ENCODE measurements at places on chromosomes 1 and 21.
A peak's percentile ranks its signal among the peaks of the same experiment; 100 is the strongest.

GRCh38 chr1:240936911-240937668 lies 325.1 kb upstream of the GREM2 start:
- DNase-seq = no peak

GRCh38 chr1:230900984-230901383 lies 32.7 kb upstream of the C1orf198 start:
- no peak for DNase-seq

DNA sequence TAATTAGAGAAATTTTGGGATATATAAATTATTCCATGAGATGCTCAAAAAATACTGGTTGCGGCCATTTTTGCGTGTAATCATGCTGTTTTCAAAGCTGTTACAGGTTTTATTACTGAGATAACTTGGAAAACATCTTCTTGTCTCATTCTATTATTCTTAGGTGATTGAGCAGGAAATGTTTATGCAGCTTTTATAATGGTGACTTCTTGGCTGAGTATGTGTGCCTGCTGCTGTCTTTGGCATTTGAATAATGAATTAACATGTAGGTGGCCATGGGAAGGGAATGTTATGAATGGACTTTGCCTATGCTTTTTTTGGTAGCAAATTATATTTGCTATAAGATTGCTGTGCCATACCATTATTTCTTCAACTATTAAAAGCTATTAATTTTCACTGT lies 52.5 kb downstream of the RASAL2 start:
- DNase-seq = no peak

- DNase-seq = no peak
Observed at GRCh38 chr1:185574139-185574875, 159.9 kb upstream of the HMCN1 start.

DNA sequence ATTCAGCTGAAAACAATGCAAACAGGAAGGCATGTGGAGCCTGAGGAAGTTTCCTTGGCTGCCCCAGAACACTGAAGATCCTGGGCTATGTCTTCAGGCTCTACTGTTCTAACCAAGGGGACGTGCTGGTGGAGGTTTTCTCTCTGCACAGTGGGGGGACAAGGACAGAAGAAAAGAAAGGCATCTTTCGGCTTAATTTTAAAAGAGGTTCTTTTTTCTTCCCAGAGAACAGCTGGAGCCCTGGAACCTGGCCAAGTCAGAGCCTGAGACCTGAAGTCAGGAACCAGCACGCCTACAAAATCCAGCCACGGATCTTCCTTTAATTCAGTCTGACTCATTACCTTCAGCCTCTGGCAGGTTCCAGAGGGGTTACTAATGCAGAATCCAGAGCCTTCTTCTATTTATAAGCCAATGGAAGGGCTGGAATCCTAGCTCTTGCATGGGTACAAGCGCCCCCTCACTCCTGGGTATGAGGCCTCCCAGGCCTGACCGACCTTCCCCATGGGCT lies 19.8 kb downstream of the CTNNBIP1 start:
- DNase-seq = no peak

DNA sequence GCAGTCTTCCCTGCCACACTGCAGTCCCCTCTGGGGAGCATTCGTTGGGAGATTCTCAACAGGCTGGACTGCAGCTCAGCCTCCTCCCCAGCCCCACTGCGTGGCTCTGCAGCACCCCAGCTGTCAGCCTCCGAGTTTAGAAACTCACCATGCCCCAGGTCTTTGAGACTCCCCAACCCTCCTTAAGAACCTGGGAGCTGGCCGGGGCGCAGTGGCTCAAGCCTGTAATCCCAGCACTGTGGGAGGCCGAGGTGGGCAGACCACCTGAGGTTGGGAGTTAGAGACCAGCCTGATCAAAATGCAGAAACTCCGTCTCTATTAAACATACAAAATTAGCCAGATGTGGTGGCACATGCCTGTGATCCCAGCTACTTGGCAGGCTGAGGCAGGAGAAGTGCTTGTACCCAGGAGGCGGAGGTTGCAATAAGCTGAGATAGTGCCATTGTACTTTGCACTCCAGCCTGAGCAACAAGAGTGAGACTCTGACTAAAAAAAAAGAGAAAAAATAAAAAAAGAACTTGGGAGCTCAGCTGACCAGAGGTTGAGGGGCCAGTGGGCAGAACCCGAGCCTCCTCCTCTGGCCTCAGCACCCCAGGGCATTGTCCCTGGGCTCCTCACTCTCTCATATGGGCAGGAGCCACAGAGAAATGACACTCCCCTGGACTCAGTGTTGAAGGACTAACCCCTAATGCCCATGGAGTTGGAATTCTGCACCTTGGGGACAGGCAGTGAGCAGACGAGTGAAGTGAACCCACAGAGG lies 5.6 kb downstream of the OLIG2 start:
- no peak for DNase-seq

GRCh38 chr1:162605225-162605927 lies 26.9 kb upstream of the DDR2 start:
- no peak for DNase-seq

DNA sequence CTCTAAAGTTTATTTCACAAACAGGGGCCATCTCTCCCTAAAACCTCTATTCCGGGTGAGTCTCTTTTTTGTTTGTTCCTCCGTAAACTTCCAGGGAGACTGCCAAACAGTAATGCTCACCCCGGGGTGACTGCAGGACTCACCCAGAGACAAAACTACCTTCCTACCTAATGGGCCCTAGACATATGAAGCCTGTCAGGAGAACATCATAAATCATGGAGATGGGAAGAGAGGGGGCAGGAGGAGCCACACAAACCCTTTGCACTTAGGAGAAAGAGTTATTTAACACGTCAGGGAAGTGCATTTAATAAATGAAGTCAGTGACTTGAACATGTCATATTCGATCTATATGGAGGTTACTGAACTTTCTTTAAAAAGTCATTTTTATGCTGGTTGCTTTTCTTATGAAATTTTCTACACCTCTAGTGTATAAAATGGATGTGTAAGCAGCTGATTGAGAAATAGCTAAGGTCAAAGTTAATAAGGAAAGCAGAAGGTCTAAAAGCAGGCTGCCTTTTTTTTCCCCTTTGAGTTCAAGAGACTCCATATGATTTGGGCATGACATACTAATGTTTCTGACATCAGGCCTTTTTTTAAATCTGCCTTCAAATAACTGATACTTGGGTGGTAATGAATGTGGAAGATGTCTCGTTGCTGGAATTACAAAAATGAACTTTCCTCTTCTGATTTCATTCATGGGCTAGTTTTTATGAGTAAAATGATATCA lies 286.9 kb upstream of the USP25 start:
- no peak for DNase-seq

- no peak for DNase-seq
Observed at GRCh38 chr1:17538010-17538409, 1.5 kb upstream of the ARHGEF10L start.

DNA sequence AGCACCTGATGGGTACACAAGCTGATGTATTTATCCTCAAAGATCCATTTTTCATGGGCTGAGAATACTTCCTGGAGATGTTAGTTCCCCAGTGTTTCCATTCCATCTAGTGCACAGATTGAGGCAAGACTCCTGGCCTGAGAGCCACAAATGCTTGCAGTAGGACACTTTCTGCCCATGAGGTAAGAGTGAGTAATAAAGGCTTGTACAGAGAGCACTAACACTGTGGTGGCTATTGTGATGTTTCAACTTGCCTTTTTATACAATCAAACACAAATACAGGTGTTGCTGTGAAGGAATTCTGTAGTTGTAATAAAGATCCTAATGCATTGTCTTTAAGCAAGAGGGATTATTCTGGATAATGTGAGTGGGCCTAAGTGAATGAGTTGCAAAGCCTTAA lies 186.1 kb upstream of the ADAMTS5 start:
- no peak for DNase-seq

DNA sequence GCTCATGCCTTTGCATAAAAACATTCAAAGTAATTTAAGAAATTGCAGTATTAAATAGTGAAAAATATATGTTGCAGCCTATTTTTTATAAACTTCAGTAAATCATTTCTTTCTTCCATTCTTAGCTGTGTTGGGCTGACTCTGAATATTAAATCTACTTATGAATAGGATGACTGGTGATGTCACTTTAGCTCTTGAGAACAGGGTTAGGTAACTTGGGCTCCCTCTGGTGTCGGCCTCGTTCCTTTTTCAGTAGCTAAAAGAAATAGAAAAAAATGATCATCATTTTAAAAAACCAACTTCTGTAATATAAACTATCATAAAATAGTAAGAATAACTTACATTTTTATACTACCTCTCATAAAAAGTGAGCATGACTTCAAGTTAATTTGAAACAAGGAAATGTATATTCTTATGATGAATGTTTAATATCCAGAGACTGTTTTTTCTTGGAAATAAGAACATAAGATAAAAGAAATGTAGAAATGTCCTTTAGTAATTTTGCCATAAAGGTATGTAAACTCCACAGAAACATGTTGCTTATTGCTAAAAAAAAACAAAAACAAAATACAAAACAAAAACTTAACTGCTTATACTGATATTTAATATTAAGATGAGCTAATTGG lies 26.8 kb upstream of the NCAM2 start:
- DNase-seq = no peak

GRCh38 chr1:41538741-41539417 lies 54.4 kb upstream of the EDN2 start:
- no peak for DNase-seq

DNA sequence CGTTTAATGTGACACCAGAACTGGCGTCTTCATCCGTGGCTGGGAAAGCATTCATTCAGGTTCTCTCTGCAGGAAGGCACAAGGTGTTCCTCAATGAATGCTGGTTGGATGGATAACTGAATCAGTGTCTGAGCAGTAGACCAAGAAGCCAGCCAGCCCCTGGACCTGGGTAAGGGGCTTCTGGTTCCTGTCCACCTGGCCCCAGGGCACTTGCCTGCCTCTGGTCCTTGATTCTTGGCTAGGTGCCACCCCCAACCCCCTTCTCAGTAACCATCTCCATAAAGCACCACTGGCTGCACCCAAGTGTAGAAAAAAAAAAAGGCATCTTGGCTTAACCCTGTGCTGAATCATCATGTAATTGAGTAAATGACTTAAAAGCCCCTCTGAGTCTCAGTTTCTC lies 59.1 kb downstream of the KCND3 start:
- no peak for DNase-seq

DNA sequence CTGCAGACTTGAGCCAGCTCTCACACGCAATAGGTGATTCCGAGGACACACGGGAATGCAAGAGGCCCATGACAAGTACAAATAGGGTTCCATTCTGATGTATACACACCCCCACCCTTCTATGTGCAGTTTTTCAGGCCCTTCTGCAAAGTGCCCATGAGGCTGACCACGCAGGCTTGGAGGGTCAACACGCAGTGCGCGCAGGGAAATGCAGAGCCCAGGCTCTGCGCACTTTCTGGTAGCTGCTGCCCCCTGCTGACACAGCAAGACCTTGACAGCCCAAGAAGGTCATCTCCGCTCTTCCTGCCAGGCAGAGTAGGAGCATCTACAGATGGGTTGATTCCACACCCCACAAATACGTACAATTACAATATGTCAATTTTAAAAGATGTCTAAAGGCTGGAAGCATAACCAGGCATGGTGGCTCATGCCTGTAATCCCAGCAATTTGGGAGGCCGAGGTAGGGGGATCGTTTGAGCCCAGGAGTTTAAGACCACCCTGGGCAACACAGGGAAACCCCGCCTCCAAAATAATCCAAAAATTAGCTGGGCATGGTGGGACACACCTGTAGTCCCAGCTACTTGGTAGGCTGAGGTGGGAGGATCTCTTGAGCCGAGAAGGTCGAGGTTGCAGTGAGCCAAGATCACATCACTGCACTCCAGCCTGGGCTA lies 18.5 kb downstream of the SH3BP5L start:
- DNase-seq = peak; percentile 40

DNA sequence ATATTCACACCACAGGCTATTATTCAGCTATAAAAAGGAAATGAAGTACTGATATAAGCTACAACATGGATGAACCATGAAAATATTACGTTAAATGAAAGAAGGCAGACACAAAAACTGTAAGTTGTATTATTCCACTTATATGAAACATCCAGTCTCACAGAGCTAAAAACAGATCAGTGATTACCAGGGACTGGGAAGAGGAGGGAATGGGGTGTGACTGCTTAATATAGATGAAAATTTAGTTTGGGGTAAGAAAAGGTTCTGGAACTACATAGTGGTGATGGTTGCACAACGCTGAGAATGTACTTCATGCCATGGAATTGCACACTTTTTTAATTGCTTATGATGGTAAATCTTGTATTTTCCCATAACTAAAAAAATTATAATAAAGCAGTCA lies 19.5 kb downstream of the GPBP1L1 start:
- DNase-seq = no peak

DNA sequence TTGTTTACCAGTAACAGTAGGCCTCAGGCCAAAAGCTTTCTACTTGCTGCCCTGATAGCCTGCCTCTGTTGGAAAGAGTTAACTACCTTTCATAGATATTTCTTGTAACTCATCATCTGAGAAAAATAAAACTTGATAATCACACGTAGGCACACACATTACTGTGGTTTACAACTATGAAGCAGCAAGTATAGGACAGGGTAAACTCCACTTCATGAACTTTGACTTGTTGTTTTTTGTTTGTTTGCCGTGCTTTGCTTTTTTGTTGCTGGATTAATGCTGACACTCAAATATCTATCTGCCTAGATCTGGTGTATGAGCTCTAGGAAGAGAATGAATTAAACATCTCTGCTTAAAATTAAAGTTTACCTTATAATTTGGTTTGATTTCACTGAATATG lies 924.7 kb upstream of the ADGRL2 start:
- DNase-seq = no peak

- DNase-seq = no peak
Observed at GRCh38 chr1:97070376-97070775, 348.8 kb downstream of the PTBP2 start.

- DNase-seq = no peak
Observed at GRCh38 chr1:11058595-11059154, 1.1 kb downstream of the SRM start.

GRCh38 chr1:168734946-168735345 lies 5.9 kb upstream of the DPT start:
- DNase-seq = no peak

GRCh38 chr1:21335750-21336224 lies 45.5 kb upstream of the ECE1 start:
- no peak for DNase-seq

DNA sequence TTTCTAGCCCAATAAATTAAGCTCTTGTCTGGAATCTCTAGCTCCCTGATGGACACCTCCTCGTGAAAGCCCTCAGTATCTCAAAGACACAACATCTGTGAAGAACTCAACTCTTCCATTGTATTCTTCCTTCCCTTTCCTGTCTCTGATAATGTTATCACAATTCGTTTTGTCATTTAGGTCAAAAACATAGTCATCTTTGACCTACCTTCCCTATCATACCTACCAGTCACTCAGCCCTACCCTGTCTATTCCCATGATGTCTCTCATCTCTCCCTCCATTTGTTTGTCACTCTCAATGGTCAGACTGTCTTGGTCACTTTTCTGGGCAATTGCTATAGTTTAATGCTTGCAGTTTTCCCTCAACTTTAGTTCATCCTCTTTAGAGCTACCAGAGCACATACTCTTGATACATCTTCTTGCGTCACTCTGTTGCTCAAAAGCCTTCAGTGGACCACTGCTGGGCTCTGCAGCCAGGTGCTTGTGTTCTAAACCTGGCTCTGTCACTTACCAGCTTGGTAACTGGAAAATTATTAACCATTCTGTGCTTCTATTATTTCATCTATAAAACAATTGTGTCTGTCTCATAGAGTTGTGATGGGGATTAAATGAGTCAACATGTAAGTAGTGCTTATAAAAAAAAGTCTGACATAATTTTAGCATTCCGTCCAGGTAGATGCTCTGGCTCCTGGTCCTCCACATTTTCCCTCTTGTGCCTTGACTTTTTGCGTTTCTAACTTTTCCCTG lies 39.6 kb downstream of the DDR2 start:
- DNase-seq = no peak
